ENCODE measurements at places on chromosomes 5 and 9. TPM values are rescaled to one million over a fixed set of nuclear protein-coding genes. Genes with fewer than 3 reads are reported as not detected.

DNA sequence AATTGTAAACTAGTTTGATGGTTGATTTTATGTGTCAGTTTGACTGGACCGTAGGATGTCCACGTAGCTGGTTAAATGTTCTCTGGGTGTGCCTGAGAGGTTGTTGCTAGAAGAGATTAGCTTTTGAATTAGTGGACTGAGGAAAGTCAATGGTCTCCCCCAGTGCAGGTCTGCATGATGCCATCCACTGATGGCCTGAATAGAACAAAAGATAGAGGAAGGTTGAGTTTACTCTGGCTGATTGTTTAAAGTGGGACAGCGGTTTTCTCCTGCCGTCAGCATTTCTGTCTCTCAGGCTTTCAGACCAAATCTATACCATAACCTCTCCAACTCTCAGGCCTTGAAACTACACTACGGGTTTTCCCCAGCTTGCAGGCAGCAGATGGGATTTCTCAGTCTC is 899.2 kb upstream of the WWC1 start:
- no peak overlapping the region for H3K27ac ChIP-seq
- no peaks in the 10 kb centered on the region for H3K27me3 ChIP-seq
- no peaks in the 10 kb centered on the region for H3K4me1 ChIP-seq
- H3K4me3 ChIP-seq, result no peak overlapping the region

DNA sequence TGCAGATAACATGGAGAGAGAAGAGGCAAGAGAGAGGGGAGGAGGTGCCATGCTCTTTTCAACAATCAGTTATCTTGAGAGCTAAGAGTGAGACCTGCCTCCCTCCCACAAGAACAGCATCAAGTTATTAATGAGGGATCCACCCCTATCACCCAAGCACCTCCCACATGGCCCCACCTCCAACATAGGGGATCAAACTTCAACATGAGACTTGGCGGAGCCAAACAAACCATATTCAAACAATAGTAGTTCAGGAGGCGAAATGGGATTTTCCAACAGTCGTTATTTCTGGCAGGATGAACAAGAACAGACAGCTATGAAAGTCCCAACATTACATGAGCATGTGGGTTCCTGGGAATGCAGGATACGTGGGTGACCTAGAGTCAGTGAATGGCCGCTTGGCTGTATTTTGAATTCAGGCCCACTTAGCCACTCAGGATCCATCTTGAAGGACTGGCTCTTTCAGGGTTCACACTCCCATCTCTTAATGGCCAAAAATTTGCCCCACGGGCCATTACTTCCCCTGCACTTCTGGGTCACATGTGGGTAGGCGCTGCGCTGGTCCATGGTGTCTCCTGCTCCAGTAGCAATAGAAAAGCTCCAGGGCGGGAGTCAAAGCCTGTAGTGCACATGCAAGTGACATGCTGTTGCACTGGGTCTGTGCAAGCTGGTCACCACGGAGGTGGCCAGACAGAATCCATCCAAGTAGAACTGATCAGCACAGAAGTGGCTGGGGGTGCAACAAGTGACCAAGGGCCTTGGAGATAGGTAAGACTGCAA is 7.1 kb upstream of the FAF2 start:
- peak; percentile 26 for DNase-seq
- H3K36me3 ChIP-seq, result no peaks in the 10 kb centered on the region
- no peak overlapping the region for H3K27ac ChIP-seq
- no peak overlapping the region for H3K4me3 ChIP-seq
- no peaks in the 10 kb centered on the region for H3K27me3 ChIP-seq
- peaks cover 5% of the 10 kb centered on the region for H3K4me1 ChIP-seq

GRCh38 chr5:116577064-116577788 is 2.6 kb upstream of the SEMA6A start:
- H3K4me3 ChIP-seq, result no peak overlapping the region
- no peaks in the 10 kb centered on the region for H3K4me1 ChIP-seq
- no peaks in the 10 kb centered on the region for H3K36me3 ChIP-seq

DNA sequence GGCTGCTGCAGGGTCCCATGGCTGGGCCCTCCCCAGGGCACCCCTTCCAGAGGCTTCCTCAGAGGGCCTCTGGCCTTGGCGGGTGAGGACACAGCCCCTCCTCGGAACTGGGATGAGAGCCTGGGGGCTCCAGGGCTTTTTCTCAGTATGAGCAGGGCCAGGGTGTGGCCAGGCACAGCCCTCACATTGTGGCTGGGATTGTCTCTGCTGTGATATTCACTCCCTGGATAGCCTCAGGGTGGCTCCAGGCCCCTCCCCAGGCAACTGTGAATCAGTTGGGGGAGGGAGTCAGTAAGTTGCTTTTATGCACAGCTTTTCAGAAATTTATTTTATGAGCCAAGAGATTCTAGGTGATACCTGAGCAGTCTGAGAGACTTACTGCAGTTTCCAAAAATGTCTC is 135.7 kb downstream of the CACNA1B start:
- no peak overlapping the region for H3K4me3 ChIP-seq
- H3K36me3 ChIP-seq, result no peaks in the 10 kb centered on the region
- H3K27ac ChIP-seq, result no peak overlapping the region
- DNase-seq, result no peak
- no peaks in the 10 kb centered on the region for H3K27me3 ChIP-seq

DNA sequence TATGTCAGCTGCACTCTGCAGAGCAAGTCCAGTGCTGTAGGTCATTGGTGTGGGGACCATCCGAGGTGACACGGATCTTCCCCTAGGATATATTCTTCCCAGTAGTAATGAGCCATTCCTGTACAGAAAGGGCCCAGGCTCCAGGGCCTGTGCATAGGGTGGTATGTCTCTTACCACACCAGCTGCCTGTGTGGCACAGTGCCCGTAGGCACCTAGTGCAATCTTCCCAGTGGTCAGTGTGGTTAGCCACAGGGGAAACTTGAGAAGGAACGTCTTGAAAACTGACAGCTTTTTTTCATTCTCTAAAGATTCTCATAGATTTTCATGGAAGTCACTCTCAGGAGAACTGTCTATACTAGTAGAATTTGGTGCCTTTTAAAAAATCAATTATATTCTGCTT is 39.8 kb downstream of the CYSTM1 start:
- no peak overlapping the region for H3K27ac ChIP-seq
- H3K36me3 ChIP-seq, result no peaks in the 10 kb centered on the region
- peak; percentile 83 for DNase-seq
- H3K4me3 ChIP-seq, result no peak overlapping the region

- no peak overlapping the region for H3K4me3 ChIP-seq
- no peak for DNase-seq
- H3K36me3 ChIP-seq, result no peaks in the 10 kb centered on the region
- H3K4me1 ChIP-seq, result 0 out of 2 replicates have a peak, but pooled peaks cover 2% of the 10 kb centered on the region
- no peaks in the 10 kb centered on the region for H3K27me3 ChIP-seq
- H3K27ac ChIP-seq, result no peak overlapping the region
Measured at GRCh38 chr5:10199692-10200091, 50.0 kb downstream of the ATPSCKMT start.

Gene IL33
- total RNA-seq, result not detected

Gene SPATA9
- total RNA-seq, result 0.83 TPM

Gene CEP78
- 18.3 TPM for total RNA-seq

Gene TMEM215
- not detected for total RNA-seq

Gene PCDHGA11
- 5.4 TPM for total RNA-seq

Gene CANX
- 552 TPM for total RNA-seq
